ENCODE measurements at places on chromosomes 12 and 14.

- no peak for DNase-seq
Observed at GRCh38 chr12:78612190-78612589, 252.4 kb upstream of the SYT1 start.

- DNase-seq, result no peak
Observed at GRCh38 chr12:124451637-124452243, 115.7 kb downstream of the NCOR2 start.

DNA sequence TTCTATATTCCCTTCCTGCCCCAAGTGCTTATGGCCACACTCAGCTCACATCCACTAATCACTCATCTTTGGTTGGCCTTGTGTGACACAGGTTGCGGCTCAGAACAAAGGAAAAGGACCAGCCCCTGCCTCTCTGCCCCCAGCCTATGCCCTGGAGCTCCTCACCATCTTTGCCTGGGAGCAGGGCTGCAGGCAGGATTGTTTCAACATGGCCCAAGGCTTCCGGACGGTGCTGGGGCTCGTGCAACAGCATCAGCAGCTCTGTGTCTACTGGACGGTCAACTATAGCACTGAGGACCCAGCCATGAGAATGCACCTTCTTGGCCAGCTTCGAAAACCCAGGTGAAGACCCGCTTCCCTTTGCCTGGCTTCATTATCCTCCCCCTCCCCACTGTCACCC lies 15.8 kb upstream of the OAS2 start:
- no peak for DNase-seq

DNA sequence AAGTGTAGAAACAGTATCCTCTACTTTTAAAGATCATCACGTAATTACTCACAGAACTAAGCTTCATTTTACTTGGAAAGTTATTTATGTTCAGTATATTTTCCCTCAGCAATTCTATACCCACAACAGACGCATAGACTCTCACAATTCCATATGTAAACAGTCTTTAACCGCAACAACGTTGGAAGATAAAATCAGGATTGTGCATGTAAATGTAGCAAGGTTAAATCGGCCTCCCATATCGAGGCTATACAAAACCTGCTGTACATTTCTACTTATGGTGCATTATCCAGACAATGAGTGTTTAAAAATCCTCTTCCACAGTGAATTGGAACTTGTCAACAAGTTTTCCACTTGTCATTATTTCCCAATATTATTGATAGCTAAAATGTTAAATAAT lies 581.1 kb downstream of the SLC16A7 start:
- no peak for DNase-seq

DNA sequence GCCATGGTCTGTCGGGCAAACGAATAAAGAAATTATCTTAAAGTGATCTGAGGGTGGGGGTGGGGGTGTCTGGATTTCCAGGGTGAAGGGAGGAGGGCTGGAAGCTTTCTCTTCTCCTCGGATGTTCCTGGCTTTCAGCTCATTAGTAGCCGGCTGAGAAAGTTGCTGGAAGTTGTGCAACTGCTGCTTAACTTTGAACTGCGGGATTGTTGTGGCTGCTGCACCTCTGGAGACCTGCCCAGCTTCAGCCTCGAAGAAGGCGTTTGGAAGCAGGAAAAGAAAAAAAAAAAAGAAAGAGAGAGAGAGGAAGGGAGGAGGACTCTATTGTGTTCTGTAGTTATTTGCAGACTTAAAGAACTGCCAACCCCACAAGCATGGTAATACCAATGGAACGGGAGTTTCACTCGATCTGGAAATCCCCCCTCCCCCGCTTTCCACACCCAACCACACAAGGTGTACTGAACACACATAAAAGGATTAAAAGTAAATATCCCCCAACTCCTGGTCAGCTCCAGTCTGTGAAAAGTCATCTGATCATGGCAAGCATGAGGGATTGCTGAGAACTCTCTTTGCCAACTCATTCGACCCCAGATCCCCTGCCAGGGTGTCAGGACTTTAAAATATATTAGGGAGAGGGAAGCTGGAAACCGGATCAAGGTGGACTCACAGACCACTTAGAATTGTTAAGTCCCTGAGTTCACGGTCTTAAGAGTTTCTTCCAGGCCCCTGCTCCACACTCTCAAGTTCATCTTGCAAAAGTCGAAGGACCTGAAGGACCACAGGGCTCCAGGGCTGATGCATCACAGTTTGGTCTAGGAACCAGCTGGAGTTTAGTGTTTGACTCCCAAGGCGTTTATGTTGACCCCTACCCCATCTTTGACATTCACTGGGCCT lies at the start of gene RASSF9:
RASSF9 (minus strand) TSS at position 213 of the 894 bp plus-strand sequence; CDS start at position 5, 208 bp downstream.
- no peak for DNase-seq

DNA sequence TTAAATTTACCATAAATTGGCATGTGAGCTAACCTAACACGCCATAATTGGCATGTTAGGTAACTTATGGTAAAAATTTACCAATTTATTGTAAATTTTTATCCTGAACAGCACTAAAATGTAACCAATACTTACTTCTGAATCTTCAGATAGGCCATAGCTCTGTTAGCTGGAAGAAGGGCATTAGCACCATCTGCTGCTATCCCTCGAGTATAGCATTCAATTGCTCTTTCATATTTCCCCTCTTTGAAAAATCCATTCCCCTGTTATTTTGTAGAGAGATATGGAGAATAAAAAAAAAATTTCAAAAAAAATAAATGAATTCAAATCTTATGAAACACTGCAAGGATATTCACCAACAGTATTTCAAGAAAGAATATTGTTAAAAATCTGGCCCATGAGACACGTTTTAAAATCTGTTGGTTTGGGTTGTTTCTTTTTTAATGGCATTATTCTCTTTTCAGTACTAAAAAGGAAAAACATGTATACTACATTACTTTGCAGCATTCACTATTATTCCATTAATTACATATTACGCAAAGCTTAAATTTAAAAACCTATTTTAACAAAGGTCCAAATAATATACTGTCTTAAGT lies 19.1 kb downstream of the RPAP3 start:
- no peak for DNase-seq

DNA sequence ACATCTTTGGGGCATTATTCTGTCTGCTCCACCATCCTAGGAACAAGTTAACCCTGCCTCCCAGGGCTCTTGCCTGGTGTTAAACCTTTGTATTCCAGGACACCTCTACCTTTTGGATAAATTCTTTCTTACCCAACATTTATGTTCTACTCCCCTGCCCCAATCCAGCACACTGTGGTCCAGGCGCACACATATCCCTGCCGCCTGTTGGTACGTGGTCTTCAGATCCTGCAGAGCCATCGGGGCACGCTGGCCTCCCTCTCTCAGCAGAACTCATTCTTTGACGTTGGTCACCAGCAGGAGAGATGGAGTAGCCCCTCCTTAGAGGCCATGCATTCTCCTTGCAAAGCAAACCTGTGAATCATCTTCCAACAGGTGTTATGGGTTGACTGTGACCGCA lies 5.1 kb upstream of the TMEM179 start:
- DNase-seq, result no peak

DNA sequence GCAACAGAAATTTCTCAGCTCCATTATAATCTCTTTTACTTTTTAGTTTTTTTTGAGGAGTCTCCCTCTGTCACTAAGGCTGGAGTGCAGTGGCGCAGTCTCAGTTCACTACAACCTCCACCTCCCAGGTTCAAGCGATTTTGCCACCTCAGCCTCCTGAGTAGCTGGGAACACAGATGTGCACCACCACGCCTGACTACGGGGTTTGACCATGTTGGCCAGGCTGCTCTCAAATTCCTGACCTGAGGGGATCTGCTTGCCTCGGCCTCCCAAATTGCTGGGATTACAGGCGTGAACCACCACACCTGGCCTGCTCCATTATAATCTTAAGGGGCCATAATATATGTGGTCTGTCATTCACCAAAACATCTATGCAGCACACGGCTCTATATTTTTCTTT lies 23.4 kb downstream of the HNRNPC start:
- no peak for DNase-seq

DNA sequence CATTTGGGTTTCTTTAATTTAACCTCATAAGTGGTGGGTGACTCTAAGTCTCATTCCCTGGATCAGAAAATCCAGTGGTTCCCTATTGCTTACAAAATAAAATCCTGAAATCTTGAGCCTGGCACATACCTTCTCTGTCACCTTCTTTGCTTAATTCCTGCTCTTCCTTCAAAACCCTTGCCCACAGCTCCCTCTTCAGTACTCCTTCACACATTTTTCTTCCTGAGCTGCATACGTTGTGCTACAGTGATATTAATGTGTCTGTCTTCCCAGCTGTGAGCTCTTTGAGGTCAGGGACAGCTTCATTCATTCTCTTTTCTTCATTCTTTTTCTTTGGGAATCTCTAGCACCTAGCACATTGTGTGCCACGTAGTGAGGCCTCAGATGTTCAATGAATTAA lies 9.5 kb downstream of the TSPAN11 start:
- DNase-seq, result no peak

GRCh38 chr12:33587784-33588712 lies 148.4 kb upstream of the SYT10 start:
- peak; percentile 74 for DNase-seq

All from SIG-M5 (cell line).